Naive thymus-derived CD8-positive, alpha-beta T cell (primary cell): ENCODE measurements at places on chromosomes 12 and 14.

GRCh38 chr12:31931796-31932715 is 27.2 kb upstream of the RESF1 start:
- peak; percentile 33 for DNase-seq

- no peak for DNase-seq
These were observed 372.1 kb upstream of the CCDC196 start for GRCh38 chr14:66114071-66114470.

- no peak for DNase-seq
These were observed 69.4 kb downstream of the FGD6 start for GRCh38 chr12:95147866-95148265.

DNA sequence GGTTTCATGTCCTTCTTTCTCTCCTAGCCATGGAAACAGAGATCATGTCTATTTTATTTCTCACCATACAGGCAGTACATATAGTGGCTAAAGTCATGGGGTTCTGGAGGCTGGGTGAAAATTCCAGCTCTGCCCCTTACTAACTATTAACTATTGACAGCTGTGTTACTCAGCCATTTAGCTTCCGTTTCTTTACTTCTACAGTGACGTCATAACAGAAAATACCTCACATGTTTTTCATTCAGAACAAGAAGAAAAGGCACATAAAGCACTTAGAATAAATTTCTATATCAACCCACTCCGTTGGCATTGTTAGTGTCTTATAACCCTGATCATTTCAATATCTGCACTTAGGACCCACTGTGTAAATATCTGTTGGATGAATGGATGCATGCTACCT is 1506.9 kb upstream of the TMEM132C start:
- no peak for DNase-seq

DNA sequence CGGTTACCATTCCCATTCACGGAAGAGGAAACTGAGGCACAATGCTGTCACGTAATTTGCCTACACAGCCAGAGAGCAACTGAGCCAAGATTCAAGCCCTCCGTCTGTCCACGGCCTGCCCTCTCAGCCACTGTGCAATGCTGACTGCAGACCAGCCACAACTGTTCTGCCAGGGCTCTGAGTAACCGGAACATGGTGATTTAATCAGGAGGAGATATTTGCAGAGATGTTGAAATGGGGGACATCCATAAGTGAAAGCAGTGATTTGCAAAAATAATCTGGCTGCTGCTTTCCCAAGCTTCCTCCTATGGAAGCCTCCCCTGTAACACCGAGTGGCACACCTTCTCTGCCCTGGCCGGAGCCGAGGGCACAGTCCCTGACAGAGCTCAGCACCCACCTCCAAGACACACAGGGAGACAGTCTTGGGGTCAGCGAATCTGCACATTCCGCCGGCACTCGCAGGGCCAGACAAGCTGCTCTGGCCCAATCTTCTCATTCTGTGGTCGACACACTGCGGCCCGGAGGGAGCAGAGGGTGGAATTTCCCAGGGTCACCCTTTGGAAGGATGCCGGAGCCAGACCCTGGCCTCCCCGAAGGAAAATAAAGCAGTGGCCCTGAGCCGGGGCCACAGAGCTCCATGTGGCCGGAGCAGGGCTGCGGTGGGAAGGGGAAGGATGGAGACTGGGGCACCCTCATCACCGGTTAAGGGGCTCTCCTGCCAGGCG is 158.2 kb upstream of the DIO3 start:
- no peak for DNase-seq
